IPS-NIHi11 (cell line): ENCODE measurements at places on chromosomes 6 and 20.
A peak's percentile ranks its signal among the peaks of the same experiment; 100 is the strongest.

DNA sequence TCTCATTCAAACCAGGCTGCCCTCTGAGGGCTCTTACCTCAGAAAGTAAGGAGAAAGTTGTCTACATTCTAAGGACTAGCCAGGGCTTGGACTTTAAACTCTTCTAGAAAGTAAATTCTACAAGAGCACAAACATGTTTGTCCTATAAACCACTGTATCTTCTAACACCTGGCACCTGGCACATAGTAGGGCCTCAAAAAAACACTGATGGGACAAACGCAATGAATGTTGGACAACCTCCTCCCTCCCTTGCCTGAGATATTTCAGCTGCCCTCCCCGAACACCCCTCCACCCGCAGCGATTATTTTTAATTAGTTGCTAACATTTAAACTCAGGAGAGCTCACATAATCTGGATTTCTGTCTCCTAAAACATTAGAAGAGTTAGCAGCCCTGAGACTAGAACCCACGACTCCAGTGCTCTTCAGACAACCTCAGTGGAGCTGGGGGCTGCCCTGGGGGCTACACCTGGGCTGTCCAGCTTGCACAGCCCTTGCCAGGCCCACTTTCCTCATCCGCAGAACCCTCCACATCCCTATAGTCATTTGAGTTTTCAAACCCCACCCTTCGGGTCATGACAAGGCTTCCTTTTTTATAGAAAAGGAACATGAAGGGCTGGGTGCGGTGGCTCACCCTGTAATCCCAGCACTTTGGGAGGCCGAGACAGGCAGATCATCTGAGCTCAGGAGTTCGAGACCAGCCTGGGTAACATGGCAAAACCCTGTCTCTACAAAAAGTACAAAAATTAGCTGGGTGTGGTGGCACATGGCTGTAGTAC, 4.9 kb downstream of the HCK start:
- no peak for DNase-seq

DNA sequence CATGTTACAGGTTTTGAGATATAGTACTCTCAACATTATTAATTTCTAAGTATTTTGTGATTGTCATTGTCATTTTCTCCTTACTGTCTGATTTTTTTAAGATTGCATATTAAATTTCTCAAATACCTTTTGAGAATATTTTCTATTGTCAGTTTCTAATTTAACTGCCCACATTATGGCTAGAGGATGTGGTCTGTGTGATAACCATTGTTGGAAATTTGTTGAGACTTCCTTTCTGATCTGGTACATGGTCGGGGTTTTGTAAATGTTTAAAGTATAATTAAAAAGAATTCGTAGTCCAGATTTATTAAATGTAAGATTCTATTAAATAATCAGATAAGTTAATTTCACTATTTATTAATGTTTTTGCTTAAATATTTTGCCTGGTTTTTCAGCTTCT, 60.1 kb downstream of the SLX4IP start:
- DNase-seq = no peak

GRCh38 chr20:6976106-6976900, 208.8 kb downstream of the BMP2 start:
- no peak for DNase-seq

- peak; percentile 53 for DNase-seq
Measured at GRCh38 chr6:3825851-3826581, 23.2 kb upstream of the FAM50B start.

DNA sequence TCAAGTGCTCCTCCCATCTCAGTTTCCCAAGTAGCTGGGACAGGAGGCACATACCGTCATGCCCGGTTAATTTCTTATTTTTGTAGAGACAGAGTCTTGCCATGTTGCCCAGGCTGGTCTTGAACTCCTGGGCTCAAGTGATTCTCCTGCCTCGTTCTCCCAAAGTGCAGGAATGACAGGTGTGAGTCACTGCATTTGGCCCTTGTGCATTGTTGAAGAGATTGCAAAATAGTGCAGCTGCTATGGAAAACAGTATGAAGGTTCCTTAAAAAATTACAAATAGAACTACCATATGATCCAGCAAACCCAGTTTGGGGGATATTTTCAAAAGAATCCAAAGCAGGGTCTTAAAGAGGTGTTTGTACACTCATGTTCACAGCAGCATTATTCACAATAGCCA, 69.1 kb downstream of the GJA10 start:
- DNase-seq = no peak

DNA sequence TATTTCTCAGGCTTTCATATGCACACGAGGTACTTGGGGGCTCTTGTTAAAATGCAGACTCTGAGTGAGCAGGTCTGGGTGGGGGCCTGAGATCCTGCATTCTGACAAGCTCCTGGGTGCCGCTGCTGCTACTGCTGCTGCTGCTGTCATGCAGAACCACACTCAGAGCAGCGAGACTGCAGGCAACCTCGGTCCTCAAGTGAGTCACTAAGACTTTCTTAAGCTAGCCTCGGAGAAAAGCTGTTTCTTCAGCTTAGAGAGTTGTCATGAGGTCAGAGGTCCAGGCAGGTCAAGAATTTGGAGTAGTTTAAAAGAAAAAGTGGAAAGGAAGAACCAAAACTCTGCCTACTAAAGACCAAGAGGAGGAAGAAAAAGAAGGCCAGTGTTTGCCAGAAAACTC, 92.9 kb downstream of the SPTLC3 start:
- no peak for DNase-seq
